ENCODE measurements at places on chromosomes 3 and 15.

DNA sequence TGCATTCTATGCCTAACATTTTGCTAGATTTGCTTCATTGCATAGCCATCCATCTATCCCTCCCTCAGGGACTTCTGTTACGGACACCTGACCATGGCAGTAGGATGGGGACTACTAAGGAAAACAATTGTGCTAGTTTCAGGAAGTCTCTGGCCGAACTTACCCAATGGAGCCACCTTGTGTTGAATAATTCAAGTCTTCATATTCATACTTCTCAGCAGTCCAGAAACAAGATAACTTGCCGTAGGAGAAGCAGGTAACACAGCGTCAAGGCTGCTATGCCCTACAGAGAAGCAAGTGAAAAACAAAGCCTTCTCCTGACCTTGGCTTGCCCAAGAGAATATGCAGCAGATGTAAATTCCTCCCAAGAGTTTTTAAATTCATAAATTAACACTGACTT is 685.3 kb downstream of the GRM7 start:
- no peak for DNase-seq

- DNase-seq = no peak
Measured at GRCh38 chr15:94381384-94381783, 150.0 kb downstream of the MCTP2 start.

- DNase-seq = no peak
Measured at GRCh38 chr15:79076661-79077060, 13.9 kb downstream of the RASGRF1 start.

DNA sequence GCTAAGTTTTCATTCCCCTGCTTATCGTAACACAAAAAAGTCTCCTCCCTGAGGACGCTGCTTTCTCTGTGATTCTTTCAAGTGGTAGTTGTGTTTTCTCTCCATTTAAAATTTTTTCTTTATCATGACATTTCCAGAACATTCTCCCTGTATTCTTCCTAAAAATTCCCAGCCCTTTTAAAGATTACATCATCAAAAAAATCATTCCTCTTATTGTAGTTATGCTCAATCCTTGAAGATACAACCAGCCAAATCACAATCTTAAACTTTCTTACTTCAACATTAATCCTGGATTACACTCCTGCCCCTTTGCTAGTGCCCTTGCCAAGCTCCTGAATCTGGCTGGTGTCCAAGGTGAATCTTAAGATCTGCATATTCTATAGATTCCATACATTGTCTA is 163.7 kb upstream of the CBLB start:
- no peak for DNase-seq

DNA sequence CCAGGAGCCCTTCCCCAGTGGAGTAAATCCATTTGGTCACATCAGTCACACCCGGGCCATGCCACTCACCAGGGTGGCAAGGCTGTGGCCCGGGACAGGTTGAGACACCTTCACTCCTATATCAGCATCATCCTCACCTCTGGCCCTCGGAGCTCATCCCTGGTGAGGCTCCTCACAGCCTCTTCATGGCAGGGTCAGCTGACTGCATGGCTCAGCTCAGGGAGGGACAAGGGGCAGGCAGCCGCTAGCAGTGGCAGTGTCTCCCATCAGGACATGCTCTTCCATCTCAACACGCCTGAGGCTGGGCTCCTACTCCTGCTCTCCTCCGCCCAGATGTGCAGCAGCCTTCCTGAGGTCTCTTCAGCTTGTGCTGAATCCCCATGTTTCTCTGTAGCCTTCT is 26.4 kb upstream of the PARL start:
- DNase-seq = no peak

DNA sequence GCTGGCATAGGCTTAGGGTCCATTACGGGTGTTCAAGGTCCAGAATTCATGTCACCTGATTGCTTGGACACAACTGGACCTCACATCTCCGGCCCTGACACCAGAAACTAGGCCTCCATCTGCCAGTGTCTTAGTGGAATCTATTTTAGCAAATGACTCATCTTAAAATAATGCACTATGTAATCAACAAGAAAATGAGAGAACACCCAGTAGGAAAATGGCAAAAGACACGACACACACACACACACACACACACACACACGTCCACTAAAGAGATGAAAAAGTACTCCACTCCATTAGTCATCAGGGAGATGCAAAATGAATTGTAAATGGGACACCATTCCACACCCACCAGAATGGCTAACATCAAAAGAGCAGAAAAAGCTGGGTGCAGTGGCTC is 11.2 kb downstream of the APBA2 start:
- no peak for DNase-seq

GRCh38 chr3:123743121-123743520 is 141.0 kb downstream of the MYLK start:
- no peak for DNase-seq

- DNase-seq = no peak
Measured at GRCh38 chr15:100265641-100266035, 76.1 kb downstream of the ADAMTS17 start.

- no peak for DNase-seq
Measured at GRCh38 chr3:39962581-39962980, 153.2 kb downstream of the MYRIP start.

Data from BE2C (cell line).